Hematopoietic multipotent progenitor cell (in vitro differentiated cells): ENCODE measurements at places on chromosomes 2 and 18.

DNA sequence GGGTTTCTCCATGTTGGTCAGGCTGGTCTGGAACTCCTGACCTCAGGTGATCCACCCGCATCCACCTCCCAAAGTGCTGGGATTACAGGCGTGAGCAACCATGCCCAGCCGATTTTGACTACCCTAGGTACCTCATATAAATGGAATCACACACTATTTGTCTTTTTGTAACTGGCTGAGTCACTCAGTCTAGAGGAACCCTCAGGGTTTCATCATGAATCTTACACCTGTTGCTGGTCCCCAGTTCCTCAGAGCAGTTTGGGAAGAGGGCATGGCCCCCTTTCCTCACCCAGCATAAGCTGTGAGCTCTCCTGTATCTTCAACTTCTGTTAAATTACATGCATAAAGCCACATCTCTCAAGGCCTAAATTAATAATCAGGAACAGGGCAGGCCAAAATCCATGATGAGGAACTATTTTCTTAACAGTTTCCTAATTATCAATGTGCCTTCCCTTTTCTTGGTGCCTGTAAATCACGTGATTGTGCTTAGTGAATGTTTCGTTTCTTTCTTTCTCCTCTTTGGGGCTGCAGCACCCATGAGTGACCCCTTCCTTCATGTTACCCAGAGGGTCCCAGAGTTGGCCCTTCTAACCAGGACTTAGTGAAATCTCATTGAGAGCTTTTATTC, 20.9 kb downstream of the DYSF start:
- DNase-seq, result no peak

GRCh38 chr2:134245340-134245984, 8.4 kb upstream of the MGAT5 start:
- peak; percentile 72 for DNase-seq

DNA sequence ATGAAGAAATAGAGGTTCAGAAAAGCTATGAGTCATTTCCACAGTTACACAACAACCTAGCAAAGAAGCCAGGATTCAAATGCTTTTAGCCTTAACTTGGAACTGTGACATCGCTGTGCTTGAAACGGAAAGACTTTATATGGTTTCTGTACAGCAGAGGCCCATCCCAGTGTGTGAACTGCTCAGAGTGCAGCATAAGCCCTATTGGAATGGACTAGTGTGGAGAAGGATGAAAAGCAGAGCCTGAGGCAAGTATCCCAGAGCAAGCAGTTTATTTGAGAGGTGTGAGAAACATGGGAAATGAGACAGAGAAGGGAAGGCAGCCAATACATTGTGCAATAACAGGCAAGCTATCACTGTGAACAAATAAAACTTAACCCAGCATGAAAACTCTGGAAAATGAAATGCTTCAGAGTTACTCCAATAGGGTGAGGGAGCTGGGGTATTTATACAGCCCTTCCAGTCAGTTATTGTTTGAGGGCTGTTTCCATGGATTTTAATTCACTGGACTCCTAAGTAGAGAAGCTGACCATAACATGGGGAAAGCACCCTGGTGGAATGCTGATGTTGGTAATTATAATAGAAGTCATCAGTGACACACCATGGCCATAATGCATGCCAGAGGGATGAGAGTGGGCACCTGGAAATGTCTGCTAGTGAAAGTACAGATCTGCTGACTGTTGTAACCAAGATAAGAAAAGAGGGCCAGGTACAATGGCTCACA, 254.0 kb upstream of the POU3F3 start:
- no peak for DNase-seq

GRCh38 chr18:5879479-5879882, 15.8 kb downstream of the TMEM200C start:
- no peak for DNase-seq

GRCh38 chr2:40886655-40887054, 434.8 kb upstream of the SLC8A1 start:
- no peak for DNase-seq

DNA sequence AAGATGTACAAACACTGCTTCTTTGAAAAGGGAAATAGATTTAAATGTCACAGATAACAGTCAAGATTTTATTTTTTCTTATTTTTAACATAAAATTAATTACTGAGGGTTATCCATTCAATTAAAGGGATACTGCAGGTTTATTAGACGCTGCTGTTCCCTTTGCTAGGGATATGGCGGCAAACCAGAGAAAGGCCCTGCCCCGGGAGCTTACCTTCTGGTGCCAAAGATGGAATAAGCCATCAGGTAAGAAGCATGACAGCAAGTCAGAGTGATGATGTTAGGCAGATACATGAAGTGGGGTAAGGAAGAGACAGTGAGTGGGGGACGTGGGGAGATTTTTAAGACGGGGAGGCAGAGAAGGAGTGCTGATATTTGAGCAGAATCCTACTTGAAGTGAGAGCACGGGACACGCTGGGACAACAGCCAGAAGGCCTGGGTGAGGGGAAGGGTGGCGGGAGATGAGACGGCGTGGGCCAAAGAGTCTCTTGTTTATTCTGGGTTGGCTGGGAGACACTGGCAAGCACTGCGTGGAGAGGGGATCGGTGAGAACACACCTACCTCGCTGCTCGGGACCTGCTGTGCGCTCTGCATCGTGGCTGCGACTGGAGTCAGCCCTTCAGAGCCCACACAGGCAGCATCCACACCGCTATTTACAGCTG, 250.5 kb upstream of the TMEM200C start:
- no peak for DNase-seq

DNA sequence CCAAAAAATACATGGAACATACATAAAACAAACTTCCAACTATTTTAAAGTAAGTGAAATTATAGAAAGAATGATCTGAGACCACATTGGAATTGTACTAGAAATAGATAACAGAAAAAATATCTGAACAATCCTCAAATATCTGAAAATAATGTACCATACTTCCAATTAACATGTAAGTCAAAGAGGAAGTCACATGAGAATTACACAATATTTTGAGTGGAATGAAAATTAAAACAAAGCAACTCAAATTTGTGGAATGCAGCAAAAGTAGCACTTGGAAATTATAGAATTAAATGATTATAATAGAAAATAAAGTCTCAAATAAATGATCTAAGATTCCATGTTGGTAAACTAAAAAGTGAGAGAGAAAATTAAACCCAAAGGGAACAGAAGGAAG, 38.3 kb upstream of the CTIF start:
- no peak for DNase-seq

DNA sequence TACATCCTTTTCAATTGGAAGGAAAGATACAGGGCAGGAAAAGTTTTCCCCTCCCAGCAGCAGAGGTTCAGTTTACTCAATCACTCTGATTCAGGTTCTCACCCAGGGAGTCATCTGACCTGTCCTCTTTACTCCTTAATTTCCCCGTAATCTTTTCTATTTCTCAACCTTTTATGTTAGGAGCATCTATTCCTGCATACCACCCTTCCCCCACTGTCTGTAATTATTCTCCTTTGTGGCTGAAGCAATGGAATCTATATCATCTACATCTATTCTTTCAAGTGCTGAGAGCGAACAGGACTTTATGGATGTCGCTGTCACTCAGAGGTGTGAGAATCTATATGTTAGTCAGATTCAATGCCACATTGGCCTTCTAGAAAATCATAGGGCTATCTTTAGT, 175.2 kb downstream of the NOL4 start:
- no peak for DNase-seq

DNA sequence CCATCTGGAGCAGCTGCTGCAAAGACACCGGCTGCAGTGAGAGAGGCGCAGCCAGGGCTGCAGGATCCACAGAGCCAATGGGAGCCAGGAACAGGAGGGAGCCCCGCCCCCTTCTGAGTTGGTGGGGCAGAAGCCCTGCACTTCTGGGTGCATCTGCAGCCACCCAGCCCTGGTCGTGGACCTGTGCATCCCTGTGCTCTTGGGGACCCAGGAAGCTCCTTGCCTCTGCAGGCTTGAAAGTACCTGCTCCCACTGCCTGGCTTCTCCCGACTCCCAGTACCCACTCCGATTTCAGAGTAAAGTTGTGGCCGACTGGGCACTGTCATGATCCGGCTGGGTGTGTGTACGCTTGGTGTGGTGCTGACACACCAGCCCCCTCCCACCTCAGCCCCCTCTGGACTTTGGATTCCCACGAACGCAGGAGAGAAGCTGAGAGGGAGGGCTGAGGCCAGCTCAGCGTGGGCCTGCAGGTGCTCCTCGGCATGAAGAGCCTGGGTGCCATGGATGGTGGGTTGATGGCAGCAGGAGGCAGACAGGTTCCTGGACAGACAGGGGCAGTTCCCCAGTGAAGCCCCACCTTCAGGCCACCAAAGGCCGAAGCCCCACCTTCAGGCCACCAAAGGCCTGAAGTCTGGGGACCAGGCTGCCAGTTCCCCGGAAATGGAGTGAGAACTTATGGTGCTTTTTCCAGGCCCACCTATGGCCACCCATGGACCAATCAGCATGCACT, 34.9 kb downstream of the LRRTM4 start:
- no peak for DNase-seq

DNA sequence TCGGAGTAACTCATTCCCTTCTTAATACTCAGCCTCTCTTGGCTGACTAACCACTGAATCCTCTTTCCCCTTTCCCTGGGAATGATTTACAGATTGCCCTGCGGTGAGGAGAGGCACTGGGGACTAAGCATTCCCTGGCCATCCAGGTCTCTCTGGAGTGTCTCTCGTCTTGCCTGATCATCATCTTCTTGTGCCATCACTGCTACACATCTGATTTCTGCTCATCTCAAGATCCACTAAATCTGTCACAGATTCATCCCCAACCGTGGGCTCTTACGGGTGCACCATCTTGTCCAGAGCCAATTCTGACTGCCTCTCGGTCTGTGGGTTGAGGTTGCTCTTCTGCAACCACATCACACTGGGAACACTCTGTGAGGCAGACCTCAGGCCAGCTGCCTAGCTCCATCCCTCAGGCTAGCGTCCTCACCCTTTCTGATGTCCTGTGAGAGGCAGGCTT, 12.0 kb downstream of the SFTPB start:
- DNase-seq, result no peak
